Transverse colon (tissue), 4 donors: ENCODE measurements at places on chromosomes 11 and 22. TPM values are rescaled to one million over a fixed set of nuclear protein-coding genes. Genes with fewer than 3 reads are reported as not detected.

The GGT5 gene
- 15.4 TPM for total RNA-seq

The ROBO4 gene
- 6.7 TPM for total RNA-seq

The GLYATL2 gene
- total RNA-seq, result not detected

The MAJIN gene
- not detected for total RNA-seq

The ARRB1 gene
- 55.7 TPM for total RNA-seq

The MMP12 gene
- not detected for total RNA-seq

The INPP5J gene
- total RNA-seq, result 51.2 TPM

The MMP8 gene
- total RNA-seq, result not detected

The PLAAT4 gene
- total RNA-seq, result 37.3 TPM

The HPS5 gene
- total RNA-seq, result 3.0 TPM

The TCN1 gene
- not detected for total RNA-seq

The LRRC56 gene
- 8.4 TPM for total RNA-seq
